ENCODE measurements at places on chromosomes 2 and 18. TPM values are rescaled to one million over a fixed set of nuclear protein-coding genes. Genes with fewer than 3 reads are reported as not detected.

DNA sequence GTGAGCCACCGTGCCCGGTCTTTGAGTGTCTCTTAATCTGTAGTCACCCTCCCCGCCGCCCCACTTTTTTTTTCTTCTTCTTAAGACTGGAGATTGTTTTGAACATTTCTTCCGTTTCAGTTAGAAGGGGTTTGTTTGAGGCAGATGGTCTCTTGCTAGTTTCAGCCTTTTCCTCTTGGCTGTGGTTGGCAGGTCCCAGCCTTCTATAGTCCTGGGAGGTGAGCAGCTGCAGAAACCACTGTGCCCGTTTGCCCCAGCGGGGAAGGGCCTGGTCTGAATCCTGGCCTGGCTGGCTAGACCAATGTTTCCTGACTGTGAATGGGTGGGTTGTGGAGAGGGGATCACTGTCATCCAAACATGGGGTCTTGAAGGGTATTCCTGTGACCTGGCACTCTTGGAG lies 30.1 kb upstream of the MCFD2 start:
- no peak for DNase-seq

DNA sequence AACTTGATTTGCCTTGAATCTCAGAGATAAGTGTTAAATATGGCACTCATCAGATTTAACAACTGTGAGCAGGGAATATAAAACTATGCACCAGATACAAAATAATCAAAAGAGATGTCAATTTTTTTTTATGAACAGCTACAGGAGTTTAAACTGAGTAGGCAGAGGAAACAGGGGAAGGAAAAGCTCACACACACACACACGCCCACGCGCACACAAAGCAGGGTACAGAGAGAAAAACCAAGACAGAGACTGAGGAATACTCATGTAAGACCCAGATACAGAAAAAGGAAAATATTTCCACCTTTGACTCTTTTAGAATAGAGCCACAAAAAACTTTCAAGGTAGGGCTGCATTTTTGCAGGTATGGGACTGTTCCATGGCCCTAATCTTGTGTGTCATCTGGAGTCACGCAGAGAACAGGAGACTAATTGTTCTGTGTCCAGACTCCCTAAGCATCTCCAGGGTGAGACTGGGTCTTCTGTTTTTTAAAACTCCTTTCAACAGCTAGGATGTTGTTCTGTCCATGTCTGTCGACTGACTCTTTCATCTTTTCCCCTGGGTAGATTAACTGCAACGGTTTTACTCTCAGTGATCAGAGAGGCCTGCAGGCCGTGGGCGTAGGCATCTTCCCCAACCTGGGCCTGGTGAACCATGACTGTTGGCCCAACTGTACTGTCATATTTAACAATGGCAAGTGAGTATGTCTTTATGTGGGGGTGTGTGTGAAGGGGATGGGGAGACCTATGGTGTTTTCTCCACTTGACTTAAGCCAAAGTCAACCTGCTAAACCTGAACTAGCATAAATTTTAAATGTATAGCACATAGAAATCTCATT lies 23.0 kb downstream of the SMYD1 start:
- no peak for DNase-seq

The ABCG5 gene
- total RNA-seq: not detected

DNA sequence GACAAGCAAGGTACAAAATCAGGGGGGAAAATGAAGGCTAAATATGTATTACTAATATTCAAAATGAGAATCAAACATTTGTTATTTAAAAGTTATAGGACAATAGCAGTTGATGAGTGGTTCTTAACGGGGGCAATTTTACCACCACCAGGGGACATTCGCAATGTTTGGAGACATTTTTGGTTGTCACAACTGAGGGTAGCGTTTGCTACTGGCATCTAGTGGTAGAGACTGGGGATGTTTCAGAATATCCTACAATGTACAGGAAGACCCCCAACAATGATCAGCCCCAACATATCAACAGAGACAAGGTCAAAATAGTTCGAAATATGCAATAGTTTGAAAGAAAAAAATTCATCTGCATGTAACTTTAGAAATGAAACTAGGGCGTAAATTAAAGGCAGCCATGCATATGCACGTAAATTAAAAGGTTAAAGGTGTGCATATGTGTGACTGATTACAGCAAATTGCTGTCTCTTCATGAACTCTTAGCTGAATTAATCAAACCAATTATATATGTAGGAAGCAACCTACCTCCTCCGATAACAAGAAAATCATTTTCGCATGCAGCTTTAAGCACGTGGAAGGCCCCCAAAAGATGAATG lies 61.2 kb upstream of the CUL3 start:
- no peak for DNase-seq

The GPR45 gene
- total RNA-seq: not detected

- no peak for DNase-seq
Measured at GRCh38 chr2:66103581-66103980, 331.3 kb upstream of the MEIS1 start.

GRCh38 chr2:227308784-227309183 lies 16.3 kb upstream of the MFF start:
- DNase-seq: no peak

DNA sequence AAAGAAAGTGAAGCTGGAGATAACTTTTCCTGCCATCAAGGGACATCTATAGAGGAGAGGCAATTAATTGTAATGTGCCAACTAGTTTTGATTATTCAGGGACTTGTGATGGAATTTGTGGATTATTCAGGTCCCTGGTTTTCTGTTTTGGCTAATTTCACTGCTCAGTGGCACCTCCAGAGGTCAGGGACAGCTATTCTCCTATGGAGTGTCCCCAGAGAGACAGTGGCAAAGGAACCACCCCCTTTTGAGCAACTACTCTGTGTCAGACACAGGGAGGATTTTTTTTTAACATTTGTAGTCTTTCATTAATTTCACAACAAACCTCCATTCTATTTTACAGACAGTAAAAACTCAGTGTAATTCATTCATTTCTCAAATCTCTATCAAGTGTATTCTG lies 206.0 kb upstream of the SPRED2 start:
- DNase-seq: no peak

DNA sequence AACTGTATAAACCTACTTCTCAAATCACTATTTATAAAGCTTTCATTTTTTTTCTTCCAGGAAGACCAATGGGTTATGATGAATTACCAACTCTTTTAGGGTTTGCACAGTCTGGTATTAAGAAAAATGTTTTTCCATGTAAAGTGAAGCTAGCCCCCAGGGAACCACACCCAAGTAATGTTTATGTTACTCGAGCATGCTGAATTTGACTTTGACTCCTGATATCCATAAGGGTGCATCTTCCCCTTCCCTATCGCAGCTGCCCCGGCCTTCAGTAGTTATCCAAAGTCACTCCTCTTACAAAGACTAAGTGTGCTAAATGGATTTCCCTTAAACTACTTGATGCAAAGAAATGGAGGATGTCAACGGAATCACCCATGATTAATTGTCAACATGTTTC lies 21.7 kb downstream of the KCTD18 start:
- DNase-seq: no peak

- no peak for DNase-seq
Measured at GRCh38 chr2:168964251-168964807, 63.2 kb downstream of the G6PC2 start.

The CNOT11 gene
- 53.4 TPM for total RNA-seq

DNA sequence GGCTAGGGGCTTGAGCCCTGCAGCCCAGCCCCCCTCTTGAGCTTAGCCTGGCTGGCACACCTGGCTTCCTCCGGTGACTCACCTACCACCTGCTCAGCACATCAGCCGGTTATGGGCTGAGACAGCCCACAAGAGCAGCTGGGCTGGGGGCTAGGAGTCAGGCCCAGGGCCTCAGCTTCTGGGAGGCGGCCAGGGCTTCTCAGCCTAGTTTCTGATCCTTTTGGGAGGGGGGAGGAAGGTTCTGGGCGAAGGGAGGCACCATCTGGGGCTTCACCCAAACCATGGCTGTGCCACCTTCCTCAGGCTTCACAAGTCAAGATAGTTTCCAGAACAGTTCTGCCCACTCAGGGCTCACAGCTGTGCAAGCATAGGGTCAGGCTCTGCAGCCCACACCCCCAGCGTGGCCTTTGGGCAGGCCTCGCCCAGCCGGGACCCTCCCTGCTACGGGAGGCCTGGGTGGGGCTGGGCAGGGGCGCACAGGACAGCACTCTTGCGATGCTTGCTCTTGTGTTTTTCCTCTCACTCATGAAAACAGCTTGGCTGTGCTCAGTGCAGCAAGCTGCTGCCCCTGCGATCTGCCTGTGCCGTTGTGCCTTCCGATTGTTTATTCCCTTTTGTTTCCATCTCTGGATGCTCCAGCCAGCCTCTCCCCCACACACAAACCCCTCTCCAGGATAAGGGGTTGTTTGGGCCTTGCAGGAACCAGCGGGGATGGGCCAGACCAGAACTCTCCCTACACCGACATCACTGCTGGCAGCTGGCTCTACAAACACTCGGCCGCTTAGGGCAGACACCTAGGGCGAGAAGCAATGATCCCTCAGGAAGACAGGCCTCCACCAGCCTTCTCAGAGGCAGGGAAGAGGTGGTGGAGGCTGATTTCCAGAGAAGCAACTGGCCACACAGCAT lies 26.1 kb upstream of the SEMA4C start:
- DNase-seq: no peak

- DNase-seq: peak; percentile 25
Measured at GRCh38 chr2:23699580-23699925, 227.4 kb downstream of the ATAD2B start.

GRCh38 chr2:126698376-126698775 lies 42.4 kb downstream of the GYPC start:
- no peak for DNase-seq

- no peak for DNase-seq
Measured at GRCh38 chr2:101951296-101951695, 40.5 kb upstream of the IL1R2 start.

GRCh38 chr2:10891390-10891789 lies 20.3 kb upstream of the KCNF1 start:
- no peak for DNase-seq

The SERPINB10 gene
- not detected for total RNA-seq

DNA sequence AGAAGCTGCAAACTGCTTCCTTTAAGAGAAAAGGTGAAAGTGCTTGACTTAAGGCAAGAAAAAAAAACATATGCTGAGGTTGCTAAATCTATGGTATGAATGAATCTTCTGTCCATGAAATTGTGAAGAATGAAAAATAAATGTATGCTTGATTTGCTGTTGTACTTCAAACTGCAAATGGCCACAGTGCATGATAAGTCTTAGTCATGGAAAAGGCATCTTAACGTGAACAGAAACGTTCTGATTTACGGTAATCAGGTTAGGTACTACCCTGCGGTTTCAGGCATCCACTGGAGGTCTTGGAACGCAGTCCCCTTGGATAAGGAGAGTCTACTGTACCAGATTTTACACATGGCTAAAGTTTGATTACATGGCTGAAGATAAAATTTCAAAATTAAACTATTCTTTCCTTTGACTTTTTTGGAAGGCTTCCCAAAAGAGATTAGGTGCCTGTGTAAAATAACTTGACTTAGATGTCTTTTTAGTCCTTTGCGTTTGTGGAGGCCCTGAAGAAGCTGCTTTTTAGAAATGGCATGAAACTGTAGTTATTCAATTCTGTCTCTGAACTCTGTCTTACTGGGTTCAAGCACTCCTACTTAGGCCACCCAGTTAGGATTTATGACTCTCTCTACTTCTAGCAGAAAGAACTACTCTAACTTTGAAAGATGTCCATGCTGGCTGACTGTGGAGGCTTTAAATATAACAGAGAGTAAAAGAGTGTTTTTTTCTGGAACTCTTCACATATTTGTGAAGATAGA lies 35.9 kb upstream of the SCN9A start:
- no peak for DNase-seq

GRCh38 chr2:56130463-56131070 lies 53.2 kb upstream of the CCDC85A start:
- DNase-seq: no peak

The CDH2 gene
- total RNA-seq: not detected

The DSG3 gene
- not detected for total RNA-seq

GRCh38 chr18:75223687-75224347 lies 13.2 kb downstream of the TSHZ1 start:
- DNase-seq: no peak

- DNase-seq: no peak
Measured at GRCh38 chr18:8928847-8929780, 173.4 kb upstream of the NDUFV2 start.

The ARHGEF4 gene
- total RNA-seq: not detected

The DSG4 gene
- not detected for total RNA-seq

The COL6A3 gene
- 0.11 TPM for total RNA-seq

The SLC5A7 gene
- total RNA-seq: not detected

The IL18R1 gene
- total RNA-seq: 219 TPM

- no peak for DNase-seq
Measured at GRCh38 chr2:21773168-21773567, 649.4 kb downstream of the TDRD15 start.

GRCh38 chr18:44533071-44533470 lies 147.6 kb upstream of the SETBP1 start:
- no peak for DNase-seq

The SALL3 gene
- total RNA-seq: not detected

GRCh38 chr18:63183378-63183777 lies 136.2 kb downstream of the BCL2 start:
- DNase-seq: no peak

DNA sequence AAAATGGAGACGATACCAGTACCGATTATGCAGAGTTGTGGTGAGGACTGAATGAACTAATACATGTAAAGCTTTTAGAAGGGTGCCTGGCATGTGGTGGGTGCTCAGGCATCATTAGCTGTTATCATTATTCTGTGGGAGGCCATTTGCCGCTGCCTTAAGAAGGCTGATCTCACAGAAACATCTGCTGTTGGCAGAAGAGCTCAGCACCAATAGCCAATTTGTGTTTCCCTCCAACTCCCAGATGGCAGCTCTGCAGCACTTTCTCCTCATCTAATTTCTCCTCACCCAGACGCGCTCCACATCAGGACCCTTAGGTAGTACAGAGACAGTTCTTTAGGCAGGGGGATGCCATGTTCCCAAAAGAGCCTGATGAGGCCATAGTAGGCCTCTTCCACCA lies 15.8 kb upstream of the CYP1B1 start:
- DNase-seq: no peak

The GPAT2 gene
- total RNA-seq: 4.7 TPM

DNA sequence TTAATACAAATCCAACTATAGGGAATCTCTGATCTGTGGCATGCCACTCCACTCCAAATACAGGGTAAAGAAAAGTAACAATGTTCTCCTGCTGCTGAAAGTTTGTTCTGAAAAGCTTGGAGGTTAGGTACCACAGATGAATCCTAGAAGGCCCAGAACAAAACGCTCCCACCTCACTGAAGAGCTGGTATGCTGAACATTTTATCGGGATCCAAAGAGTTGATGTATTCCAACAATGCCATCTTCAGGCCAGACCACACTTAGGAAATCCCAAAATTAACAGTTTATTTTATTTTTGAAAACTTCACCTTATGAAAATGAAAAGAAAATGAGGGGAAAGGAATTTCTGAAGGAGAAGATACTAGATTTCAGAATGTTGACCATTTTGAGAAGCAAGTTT lies 145.1 kb upstream of the CDH19 start:
- DNase-seq: no peak
